ENCODE measurements at places on chromosomes 3 and 15.

- DNase-seq: no peak
These were observed 473.6 kb upstream of the CBLB start for GRCh38 chr3:106342386-106342785.

GRCh38 chr3:64351713-64352638 is 126.7 kb upstream of the PRICKLE2 start:
- DNase-seq: no peak

DNA sequence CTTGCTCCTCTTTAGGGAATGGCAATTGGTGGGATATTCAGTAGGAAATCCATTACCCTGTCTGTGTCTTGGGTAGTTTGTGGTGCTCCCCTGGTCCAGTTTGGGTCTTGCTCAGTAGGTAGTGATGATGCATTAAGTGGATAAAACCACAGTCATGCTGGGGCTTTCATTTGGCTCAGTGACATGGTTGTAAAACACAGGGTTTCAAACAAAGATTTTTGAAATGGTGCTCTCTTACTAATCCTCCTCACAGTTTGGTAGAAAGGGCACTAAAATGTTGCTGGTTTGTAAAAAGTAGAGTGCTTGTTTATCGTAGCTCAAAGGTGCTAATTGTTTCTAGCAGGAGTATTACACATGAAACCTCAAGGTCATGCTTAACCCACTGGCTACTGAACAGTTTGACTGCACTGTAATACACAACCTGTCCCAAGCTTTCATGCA is 22.9 kb downstream of the BBX start:
- no peak for DNase-seq

GRCh38 chr15:30033763-30034162 is 49.0 kb upstream of the GOLGA8J start:
- no peak for DNase-seq

DNA sequence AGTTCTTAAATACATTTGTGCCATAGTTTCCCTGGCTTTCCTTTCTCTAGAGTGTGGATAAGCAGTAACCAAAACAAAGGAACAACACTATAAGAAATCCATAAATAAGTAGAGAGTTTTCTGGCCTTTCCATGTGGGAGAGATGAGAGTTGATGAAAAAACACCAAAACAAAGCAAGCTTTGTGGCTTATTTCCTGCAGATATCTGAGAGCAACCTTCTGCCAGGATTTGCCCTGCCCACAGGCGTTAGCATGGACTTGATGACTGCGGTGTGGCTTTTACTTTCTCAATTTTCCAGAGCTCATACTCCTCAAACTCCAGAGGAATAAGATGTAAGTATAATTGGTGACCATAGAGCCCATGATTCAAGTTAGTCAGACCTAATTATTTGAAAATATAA is 194.9 kb downstream of the RAP2B start:
- DNase-seq: no peak

DNA sequence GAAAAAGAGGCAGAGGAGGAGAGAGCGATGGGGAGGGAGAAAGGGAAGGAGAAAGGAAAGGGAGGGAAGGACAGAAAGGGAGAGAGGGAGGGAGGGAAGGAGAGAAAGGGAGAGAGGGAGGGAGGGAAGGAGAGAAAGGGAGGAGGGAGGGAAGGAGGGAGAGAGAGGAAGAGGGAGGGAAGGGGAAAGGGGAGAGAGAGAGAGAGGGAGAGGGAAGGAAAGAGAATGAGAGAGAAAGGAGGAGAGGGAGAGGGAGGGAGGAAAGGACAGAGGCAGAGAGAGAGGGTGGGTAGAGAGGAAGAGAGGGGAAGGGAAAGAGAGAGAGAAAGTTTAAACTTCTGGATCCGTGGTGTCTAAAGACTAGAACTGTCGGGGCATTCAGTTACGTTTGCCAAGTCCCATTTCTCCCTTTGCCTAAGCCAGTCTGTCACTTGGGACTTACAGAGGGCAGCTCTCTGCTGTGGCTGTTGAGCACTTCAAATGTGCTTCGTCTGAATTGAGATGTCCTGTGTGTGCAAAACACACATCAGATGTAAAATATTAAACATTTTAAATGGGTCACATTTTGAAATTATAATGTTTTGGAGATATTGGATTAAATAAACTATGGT is 62.6 kb downstream of the PLXNA1 start:
- DNase-seq: no peak

DNA sequence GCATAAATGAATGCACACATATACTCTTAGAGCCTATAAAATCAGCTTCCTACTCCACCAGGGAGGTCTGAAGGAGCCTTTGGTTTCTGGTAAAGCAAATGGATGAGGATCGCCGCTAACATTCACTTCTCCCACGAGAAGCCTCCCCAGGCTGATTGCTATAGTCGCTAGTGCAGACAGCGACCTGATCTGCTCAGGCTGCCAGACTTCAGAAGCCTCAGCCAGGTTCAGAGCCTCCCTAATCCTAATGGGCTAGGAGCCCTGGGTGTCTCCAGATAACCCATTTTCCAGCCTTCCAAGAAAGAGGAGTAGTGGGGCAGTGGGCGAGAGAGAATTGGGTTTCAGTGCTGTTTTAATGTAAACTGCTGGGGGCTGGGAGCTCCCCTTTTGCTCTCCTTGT is 35.4 kb downstream of the TPM1 start:
- DNase-seq: no peak

- no peak for DNase-seq
These were observed 37.3 kb downstream of the EXOG start for GRCh38 chr3:38533285-38533976.

GRCh38 chr3:196994056-196994455 is 25.4 kb upstream of the PIGZ start:
- DNase-seq: no peak

DNA sequence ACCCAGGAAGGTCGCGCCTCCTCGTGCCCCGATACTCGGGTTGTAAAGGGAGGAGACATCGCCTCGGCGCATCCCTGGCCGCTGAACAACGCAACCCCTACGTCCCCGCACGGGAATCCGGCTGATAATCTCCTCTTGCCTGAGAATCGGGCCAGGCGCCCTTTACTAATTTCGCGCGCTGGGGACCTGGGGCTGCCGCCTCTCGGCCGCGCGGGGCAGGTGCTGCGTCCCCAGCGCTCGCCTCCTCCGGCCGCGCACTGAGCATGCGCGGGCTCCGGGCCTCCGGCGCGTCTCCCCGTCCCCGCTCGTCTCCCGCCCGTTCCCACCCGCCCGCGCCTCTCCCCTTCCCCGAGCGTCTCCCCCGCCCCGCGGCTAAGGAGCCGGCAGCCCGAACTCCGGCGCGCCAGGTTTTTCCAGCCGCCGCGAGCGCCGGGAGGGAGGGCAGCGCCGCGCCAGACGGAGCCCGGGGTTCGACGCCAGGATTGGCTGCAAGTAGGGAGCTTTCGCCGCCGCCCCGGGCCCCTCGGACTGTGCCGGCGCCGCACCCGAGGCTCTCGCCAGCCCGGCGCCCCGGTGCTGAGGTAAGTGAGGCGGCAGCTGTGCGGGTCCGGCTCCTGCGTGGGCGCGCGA is at the start of gene CNTN4:
CNTN4 (plus strand) TSS at position 469 of the 630 bp plus-strand sequence.
- peak; percentile 34 for DNase-seq

- no peak for DNase-seq
These were observed 143.9 kb upstream of the MME start for GRCh38 chr3:154936196-154936595.

DNA sequence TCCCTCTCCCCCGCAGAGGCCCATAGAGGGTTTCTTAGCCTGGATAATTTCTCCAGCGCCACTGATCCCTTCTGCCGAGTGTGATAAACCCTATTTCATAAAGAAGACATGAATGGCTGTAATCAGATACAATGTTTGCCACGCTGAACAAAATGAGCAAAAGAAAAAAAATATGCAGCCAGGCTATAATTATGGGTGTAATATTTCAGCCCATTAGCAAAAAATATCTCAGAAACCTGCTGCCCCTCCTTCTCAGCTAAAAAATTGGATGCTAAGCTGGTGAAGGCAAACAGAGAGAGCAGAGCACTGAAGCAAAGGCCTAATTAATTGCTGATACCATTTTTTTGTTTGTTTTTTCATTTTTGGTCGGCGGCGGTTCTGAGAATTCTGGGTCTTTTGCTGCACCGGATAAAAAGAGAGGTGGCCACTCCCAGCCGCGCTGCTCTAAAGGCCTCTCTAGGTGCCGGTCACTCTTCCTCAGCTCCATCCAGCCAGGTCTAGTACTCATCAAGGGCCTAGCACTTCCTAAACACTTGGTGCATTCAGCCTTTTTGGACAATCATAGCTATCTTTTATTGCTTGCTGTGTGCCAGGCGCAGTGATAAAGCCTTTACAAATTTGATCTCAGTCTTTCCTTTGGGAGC is 128.7 kb upstream of the TLE3 start:
- no peak for DNase-seq

DNA sequence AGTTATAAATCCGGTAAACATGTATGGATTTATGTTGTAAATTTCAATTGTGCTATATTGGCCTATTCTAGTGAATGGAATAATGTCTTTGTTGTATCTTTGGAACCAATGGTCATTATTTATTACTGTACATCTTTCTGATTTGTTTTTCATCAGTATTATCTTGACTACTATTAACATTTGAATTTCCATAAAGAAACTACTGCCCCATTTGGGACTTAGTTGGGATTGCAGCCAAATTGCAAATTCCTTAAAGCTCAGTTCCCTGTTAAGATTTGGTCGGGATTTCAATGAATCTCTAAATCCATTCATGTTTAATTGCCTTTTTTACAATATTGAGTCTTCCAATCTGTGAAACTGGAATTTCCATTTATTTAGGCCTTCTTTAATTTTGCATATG is 822.4 kb upstream of the CADM2 start:
- DNase-seq: no peak

GRCh38 chr15:36608180-36608579 is 28.8 kb downstream of the CDIN1 start:
- DNase-seq: no peak

DNA sequence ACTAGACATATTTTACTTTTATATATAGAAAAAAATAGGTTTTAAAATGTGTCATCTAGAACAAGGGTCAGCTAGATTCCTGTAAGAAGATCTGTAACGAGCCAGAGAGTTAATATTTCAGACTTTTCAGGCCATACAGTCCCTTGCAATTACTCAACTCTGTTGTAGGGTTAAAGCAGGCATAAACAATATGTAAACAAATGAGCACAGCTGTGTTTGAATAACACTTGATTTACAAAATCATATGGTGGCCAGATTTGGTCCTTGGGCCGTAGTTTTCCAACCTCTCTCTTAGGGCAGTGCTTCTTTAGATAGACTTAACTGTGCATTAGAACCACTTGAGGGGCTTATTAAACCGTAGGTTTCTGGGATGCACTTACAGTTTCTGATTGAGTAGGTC is 19.6 kb downstream of the LRRC57 start:
- no peak for DNase-seq

DNA sequence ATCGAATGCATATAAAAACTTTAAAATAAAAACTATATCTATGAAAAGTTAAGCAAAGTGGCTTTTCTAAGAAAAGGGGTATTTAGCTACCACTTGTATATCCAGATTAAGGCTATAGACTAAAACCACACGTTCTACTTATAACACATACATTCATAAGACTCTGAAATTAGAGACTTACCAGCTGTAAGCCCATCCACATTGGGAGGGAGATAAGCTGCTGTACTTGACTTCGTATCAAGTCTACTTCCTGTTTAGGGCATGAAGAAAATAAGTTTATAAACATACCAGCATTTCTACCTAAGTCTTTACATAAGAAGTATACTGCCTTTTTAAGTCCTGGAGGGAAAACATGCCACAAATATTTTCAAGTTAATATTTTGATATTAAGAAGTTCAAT is 27.7 kb downstream of the AQR start:
- DNase-seq: no peak

- no peak for DNase-seq
These were observed 162.6 kb upstream of the PFN2 start for GRCh38 chr3:150133293-150133692.

- DNase-seq: no peak
These were observed 40.5 kb upstream of the CSPG4 start for GRCh38 chr15:75753145-75753544.

GRCh38 chr15:88568589-88568988 is 22.1 kb upstream of the DET1 start:
- no peak for DNase-seq

DNA sequence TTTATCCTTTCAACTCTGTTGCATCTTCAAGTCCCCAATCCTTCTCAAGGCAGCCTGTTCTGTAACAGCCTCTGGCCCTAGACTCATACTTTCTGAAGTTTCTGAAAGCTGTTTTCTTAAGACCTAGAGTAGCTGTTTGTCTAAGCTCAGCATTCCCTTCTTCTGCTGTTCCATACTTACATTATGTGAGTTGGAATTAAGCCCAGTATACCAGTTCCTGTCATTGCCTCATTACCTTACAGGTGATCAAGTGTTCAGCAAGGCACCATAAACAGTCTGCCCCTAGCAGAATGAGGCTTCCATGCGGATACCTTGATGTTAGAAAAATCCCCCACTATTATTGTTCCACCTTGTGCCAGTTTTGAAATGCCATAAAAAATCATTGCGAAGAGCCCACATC is 180.6 kb downstream of the PLCL2 start:
- no peak for DNase-seq

- no peak for DNase-seq
These were observed 10.6 kb downstream of the TMEM158 start for GRCh38 chr3:45215466-45215865.

DNA sequence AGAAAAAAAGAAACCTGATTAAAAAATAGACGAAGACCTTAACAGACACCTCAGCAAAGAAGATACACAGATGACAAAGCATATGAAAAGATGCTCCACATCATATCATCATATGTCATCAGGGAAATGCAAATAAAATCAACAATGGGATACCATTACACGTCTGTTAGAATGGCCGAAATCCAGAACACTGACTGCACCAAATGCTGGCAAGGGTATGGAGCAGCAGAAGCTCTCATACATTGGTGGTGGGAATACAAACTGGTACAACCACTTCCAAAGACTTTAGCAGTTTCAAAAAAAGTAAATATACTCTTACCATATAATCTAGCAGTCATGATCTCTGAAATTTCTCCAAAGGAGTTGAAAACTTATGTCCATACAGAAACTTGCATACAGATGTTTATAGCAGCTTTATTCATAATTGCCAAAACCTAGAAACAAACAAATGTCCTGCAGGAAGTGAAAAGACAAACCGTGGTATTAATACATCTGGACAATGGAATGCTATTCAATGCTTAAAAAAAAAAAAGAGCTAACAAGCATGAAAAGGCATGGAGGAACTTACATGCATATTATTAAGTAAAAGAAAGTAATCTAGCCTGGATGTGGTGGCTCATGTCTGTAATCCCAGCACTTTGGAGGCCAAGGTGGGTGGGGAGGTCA is 107.4 kb downstream of the HES1 start:
- DNase-seq: no peak

Data from hippocampal formation (tissue), 2 donors.